ENCODE measurements at places on chromosomes 16 and 17. TPM values are rescaled to one million over a fixed set of nuclear protein-coding genes. Genes with fewer than 3 reads are reported as not detected.

- DNase-seq: no peak
These were observed 24.8 kb downstream of the FLYWCH1 start for GRCh38 chr16:2936436-2937011.

DNA sequence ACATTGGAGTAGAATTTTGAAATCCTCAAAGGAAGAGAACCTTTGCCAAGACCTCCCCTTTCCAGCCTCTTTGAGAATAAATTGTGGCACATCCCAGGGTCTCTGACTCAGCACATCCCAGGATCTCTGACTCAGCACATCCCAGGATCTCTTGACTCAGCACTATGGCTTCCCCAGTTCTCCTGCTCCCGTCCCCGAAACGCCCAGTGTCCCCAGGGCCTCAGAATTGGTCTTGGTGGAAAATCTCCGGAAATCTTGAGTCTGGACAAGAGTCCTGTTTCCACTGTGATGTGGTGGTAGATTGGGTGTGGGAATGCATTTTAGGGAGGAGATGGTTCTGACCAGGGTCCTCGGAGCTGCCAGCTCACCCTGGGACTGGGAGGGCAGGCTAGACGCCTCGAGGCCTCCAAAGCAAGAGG, 19.2 kb downstream of the PLXDC1 start:
- peak; percentile 49 for DNase-seq

DNA sequence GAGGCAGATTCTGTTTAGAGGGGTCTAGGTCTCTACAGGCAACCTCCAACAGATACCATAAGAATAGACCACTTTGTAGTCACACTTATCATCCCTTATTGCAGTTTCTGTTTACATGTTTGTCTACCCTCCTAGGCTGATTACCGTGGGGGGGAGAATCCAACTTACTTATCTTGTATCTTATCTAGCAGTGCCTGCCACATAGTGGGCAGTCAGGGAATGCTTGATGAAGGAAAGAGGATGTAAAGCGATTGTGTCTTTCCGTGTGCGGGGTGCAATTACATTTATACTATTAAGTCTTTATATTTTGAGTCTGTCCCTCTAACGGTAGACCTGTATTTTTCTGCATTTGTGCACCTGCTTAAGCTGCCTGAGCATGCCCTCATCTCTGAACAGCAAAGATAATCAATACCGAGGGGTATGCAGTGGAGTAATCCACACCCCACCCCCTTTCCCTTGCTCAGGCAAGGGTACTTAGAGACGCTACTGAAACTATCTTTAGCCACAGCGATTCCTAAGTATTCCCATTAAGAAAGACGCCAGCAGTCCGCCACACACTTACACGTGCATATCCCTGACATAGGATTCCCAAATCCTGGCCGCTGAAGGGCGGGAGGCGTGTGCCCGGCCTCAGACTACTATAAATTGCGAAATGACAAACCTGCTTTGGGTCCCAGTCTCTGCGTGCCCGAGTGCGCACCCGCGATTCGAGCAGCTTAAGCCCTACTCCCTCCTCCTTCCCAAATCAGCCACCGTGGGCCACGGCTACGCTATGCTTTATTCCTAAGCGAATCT, 635 bp upstream of the AATF start:
- no peak for DNase-seq

DNA sequence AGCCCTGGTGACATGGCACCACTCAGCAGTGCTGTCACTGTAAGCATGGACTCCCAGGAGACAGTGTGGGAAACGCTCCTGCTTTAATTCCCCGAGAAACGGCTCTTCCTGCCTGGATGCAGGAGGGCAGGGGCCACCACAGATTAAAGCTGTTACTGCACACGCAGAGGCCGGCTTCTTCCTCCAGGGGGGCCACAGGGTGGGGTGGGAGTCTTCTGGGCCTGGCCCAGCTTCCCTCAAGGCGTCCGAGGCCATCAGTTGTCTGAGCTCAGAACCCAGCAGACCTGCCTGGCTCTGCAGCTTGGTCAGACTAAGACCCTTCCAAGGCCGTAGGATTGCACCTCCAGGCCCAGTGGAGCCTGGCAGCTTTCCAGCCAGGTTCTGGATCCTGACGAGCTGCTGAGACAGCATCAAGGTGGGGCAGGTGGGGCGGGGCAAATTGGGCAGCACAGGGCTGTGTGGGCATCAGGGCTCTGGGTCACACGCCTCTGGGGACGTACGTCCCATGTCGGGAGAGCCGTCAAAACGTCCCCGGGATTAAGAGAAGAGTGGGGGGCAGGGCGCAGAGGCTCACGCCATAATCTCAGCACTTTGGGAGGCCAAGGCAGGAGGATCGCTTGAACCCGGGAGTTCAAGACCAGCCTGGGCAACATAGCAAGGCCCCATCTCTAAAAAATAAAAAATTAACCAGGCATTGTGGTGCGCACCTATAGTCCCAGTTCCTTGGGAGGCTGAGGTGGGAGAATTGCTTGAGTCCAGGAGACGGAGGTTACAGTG, 5.0 kb upstream of the CAPN15 start:
- no peak for DNase-seq

- peak; percentile 61 for DNase-seq
These were observed 3.3 kb downstream of the POLR3E start for GRCh38 chr16:22300427-22301071.

The KRTAP2-3 gene
- total RNA-seq: not detected

The FOXN1 gene
- total RNA-seq: not detected

DNA sequence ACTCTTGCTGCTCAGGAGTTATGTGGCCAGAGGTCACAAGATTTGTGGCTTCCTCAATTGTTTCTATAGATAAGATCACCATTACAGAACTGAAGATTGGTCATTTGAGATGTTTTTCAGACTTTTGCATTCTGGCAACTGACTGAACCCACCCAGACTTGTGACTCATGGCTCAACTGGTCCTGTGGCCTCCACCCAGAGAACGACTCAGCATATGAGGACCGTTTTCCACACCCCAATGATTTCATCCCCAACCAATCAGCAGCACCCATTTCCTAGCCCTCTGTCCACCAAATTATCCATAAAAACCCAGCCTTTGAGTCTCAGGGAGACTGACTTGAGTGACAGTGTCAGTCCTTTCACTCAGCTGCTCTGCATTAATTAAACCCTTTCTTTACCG, 143.2 kb upstream of the ASIC2 start:
- DNase-seq: no peak

DNA sequence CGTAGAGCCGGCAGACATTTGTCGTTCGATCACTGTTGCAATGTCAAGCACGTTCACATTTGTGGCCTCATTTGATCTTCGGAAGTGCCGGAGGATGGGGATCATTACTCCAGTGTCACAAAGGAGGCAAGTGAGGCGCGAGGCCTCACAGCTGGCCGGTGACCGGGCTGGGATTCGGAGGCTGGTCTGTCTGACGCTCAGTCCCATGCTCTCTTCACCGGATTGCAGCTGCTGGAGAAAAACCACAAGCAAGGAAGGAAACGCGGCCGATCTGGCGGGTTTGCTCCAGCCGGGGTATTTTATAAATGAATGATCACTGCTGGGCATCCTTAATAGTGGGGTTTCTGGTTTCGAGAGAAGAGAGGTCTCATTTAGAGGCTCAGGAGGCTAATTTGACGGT, 127.8 kb downstream of the OR1D5 start:
- no peak for DNase-seq

- DNase-seq: no peak
These were observed 393 bp upstream of the PSMB10 start for GRCh38 chr16:67936880-67937605.

GRCh38 chr16:57875347-57875746, 73.1 kb upstream of the KIFC3 start:
- no peak for DNase-seq

The ZSCAN10 gene
- total RNA-seq: not detected

GRCh38 chr17:57612202-57613071, 132.7 kb downstream of the CCDC182 start:
- DNase-seq: no peak

DNA sequence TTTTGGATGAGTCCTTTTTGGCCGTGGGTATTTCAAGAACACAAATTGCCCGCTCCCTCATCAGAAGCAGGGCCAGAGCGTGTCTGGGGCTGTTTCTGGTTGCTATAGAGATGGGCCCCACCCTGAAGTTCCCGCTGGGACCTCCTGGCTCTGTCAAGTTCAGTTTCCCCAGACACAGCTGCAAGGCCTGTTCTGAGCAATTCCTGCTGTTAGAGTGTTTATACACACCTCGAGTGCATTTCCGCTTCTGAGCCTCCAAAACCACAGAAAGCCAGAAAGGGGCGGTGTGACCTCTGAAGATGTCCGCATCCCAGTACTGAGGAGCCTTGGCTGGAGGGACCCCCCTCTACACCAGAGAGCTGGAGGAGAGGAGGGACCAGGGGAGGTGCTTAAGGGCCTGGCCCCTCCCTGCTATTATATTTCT, 9.3 kb upstream of the WBP2 start:
- DNase-seq: peak; percentile 81

DNA sequence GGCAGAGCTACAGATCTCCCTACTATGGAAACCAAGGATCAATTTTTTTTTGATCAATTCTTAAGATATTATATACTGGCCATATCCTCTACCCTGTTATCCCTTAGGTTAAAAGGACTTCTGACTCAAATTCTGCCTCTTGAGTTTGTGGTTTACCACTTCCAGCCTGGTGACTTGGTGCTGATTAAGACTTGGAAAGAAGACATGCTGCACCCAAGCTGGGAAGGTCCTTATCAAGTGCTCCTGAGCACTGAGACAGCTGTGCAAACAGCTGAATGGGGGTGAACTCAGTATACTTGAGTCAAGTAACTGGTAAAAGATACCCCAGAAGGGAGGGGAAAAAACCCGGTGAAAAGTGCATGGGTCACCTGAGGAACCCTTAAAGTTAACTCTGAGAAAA, 20.5 kb upstream of the SPACA3 start:
- DNase-seq: no peak

The PHKG2 gene
- total RNA-seq: 15.3 TPM

The KCNH4 gene
- total RNA-seq: 0.12 TPM

The TMC8 gene
- 0.81 TPM for total RNA-seq

GRCh38 chr17:50865060-50865867, 890 bp downstream of the TOB1 start:
- peak; percentile 75 for DNase-seq
